AG04449 (cell line): ENCODE measurements at places on chromosomes 11 and 22.

DNA sequence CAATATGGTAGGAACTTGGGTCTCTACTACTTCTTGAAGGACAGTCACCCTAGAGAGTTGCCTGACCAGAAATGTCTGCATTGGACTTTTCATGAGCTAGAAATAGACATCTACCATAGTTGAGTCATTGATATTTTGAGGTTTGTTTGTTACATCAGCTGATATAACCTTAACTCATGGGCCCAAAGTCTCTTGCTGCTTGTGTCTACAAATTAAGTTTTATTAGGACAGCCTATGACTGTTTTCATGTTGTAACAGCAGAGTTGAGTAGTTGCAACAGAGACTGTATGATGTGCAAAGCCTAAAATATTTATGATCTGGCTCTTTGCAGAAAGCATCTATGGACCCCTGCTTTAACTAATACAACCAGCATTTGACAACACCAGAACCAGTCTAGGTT is 155.3 kb downstream of the MIAT start:
- no peak for DNase-seq

GRCh38 chr11:22785251-22785650 is 44.4 kb downstream of the SVIP start:
- no peak for DNase-seq

GRCh38 chr11:86629045-86629706 is 43.2 kb downstream of the ME3 start:
- no peak for DNase-seq

DNA sequence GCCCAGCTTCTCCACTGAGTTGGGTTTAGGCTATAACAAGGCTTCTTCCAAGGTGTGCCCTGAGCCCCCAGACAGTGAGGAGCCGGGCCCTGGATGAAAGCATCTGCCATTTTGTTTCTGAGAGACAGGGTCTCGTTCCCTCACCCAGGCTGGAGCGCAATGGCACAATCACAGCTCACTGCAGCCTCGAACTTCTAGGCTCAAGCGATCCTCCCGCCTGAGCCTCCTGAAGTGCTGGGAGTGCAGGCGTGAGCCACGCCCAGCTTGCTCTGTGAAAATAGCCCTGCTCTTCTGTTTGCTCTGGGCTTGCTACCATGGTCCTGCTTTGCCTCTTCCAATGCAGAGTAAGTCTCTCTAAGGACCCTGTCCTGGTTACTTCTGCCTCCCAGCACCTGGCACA is 6.7 kb downstream of the DENND6B start:
- no peak for DNase-seq

DNA sequence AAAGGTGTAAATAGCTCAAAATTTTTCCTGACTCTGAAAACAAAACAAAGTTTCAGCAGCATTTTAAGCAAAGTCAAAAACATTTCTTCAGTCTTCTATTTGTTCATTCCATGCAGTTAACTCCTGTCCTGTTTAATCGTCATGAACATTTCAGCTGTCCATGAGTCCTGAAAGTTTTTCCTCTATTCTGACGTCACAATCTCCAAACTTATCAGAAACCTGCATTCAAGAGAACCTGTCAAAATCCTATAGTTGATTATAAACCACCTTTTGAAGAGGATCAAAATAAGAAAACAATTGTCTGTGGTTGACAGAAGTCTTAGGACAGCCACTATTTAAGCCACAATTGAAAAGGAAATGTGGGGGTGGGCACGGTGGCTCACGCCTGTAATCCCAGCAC is 15.4 kb downstream of the FOLR3 start:
- DNase-seq, result no peak
